Kasumi-1 (cell line): ENCODE measurements at places on chromosomes 7 and 10.

GRCh38 chr10:69901628-69902505 is 100.2 kb downstream of the COL13A1 start:
- DNase-seq, result peak; percentile 44

DNA sequence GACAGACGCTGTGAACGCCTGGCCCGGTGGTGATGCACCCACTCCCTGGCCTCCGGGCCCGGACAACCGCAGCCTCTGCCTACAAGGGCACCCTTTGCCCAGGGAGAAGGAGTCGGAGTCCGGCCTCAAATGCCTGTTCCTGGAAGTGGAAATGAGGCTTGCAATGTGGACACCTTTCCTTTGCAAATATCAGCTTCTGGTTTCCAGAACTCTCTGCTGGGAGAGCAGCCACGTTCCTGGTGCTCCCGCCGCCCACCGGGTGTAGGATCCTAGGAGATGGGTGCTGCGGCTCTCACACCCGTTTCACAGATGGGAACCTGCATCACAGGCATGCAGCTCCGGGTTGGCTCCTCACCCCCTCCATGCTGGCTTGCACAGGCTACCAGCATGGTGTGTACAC is 2.9 kb downstream of the FOXL3 start:
- no peak for DNase-seq

GRCh38 chr10:119412244-119413092 is 130.1 kb downstream of the RGS10 start:
- no peak for DNase-seq

GRCh38 chr7:40682696-40683095 is 547.9 kb downstream of the SUGCT start:
- DNase-seq, result no peak

- peak; percentile 13 for DNase-seq
Observed at GRCh38 chr10:15370212-15370855, 755 bp downstream of the FAM171A1 start.

GRCh38 chr10:100135486-100135885 is 50.3 kb downstream of the ERLIN1 start:
- no peak for DNase-seq

DNA sequence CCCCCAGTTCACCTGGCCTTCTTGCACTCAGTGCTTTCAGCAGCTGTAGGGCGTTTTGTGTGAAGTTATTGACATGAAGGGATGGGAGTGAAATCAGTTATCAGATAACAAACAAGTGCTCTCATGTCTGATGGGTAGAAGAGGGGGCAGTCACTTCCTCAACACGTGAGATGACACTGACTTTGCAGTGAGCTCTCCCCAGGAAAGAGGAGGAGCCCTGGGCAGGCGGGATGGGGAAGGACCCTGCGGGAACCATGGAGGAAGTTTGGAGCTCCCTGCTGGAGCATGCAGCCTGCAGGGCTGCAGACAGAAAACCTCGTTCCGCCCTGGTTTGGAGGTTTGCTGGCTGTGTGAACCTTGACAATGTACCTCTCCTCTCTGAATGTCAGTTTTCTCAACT is 38.7 kb downstream of the GPR26 start:
- DNase-seq, result no peak
